ENCODE measurements at places on chromosomes 6 and 20. TPM values are rescaled to one million over a fixed set of nuclear protein-coding genes. Genes with fewer than 3 reads are reported as not detected.

The GLO1 gene
- polyA plus RNA-seq, result 129 TPM

The TP53TG5 gene
- 2.0 TPM for polyA plus RNA-seq

The ARFGEF2 gene
- polyA plus RNA-seq, result 29.9 TPM

The WFDC5 gene
- not detected for polyA plus RNA-seq

The GJE1 gene
- not detected for polyA plus RNA-seq

The OXT gene
- polyA plus RNA-seq, result 0.81 TPM

The LST1 gene
- polyA plus RNA-seq, result 5.0 TPM

- no peak for DNase-seq
Observed at GRCh38 chr20:4102381-4102780, 87.0 kb upstream of the RNF24 start.

- DNase-seq, result no peak
Observed at GRCh38 chr20:63372971-63373885, 12.1 kb upstream of the CHRNA4 start.

DNA sequence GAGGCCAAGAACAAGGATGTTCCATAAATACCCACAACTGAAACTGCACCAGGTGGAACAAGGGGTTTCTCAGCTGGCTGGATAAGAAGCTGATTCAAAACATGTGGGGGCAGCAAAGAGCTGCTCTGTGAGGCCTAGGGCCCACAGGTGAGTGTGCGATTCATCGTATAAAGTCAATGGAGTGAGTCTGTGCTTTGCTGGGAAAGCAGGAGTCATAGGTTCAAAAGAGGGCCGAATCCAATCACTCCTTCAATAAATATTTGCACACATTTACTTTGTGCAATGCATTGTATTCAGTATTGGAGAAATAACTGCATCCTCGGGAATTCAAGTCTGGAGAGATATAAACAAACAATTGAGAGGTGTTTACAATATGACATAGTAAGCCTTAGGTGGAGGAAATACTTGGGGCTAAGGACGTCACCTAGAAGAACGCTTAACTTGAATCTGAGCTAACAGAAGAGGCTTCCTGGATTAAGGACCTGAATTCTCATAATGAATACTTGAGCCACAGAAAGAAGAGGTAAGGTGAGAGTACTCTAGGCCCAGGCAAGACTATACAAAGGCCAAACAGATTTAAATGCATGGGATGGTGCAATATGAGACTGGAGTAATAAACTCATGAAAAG is 83.7 kb upstream of the TMEM30A start:
- peak; percentile 50 for DNase-seq

DNA sequence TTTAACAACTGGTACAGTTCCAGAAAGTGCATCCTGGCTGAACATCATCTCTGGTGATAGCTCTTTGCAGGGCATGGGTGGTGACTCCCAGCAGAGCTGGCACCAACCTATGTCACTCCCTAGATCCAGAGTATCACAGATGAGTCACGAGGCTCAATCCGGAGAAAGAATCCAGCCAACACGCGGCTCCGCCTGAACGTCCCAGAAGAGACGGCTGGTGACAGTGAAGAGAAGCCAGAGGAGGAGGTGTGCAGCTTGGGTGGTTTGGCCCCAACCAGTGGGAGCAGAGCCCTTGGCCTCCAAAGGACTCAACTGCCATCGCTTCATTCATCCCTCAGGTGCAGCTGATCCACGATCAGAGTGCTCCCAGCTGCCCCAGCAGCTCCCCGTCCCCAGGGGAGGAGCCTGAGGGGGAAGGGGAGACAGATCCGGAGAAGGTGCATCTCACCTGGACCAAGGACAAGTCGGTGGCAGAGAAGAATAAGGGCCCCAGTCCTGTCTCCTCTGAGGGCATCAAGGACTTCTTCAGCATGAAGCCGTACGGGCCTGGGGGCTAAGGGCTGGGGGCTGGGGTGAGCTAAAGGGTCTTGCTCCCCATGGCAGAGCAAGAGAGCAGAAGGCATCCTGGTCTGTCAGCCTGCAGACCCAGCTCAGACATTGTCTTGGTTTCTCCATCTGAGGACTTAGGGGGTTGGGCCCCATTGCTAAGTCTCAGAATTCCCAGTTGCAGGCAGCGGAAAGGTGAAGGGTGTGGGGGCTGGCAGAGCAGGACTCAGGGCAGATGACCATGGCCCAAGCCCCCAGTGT is 27.2 kb downstream of the SLC12A5 start:
- DNase-seq, result no peak

- no peak for DNase-seq
Observed at GRCh38 chr6:53426667-53427270, 78.0 kb upstream of the ELOVL5 start.

DNA sequence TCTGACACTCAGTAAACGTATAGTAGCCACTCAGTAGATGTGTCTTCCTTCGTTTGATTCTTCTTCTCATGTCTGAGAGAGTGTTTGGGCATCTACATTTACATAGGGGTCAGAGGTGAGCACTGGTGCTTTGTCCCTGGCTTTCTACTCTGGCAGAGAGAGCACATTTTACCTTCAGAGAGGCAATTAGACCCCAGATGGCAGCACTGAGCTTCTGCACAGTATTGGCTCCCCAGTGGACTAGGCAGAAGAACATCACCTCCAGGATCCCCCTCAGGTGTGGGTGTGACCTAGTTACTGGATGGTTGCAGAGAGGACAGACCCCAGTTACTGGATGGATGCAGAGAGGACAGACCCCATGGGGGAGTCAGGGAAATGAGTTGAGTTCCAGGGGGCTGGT is 327.2 kb downstream of the DHX35 start:
- DNase-seq, result no peak

- no peak for DNase-seq
Observed at GRCh38 chr6:92934625-92935024, 484.7 kb downstream of the EPHA7 start.

DNA sequence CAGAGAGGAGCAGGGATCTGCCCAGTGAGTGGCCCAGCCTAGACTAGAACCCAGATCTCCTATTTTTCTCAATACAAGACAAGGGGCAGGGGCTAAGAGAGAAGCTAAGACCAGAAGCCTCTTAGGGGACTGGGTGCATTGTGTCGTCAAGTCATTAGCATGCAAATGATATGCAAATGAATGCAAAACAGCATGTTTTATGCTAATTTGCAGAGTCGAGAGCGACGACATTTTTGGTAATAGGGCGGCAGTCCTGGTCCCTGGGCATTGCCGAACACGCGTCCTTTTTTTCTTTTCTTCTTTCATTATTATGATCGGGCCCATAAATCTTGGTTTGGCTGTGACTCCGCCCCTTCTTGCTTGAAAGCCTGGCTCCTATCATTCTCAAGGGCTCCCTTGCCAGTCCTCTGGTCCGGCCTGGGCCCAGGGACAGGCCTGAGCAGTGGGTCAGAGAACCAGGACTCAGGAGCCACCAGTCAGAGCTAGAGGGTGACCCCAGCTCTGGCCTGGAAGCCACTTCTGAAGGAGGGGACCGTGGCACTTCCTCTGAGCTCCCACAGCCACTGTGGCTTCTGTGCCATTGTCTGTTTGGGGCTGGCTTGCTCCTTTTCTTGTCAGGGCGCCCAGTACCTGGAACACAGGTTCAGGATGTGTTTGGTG is 32.0 kb upstream of the SCRT2 start:
- no peak for DNase-seq

GRCh38 chr20:37205794-37206193 is 26.4 kb upstream of the MROH8 start:
- no peak for DNase-seq

DNA sequence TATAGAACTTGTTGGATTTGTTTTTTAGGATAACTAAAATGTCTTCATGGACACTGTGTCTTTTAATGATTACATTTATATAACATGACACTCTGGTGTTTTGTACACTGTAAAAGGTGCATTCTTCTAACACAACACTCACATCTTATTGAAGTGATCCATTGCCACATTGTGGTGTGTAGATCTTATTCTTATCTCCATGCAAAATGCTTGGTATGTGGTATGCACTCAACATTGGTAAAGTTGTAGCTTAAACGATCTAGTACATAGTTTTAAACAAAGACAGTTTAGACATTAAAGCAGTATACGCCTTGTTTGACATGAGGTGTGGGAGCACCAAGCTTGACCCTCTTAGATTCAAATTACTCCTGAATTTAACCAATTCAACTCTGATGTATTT is 84.7 kb downstream of the SASH1 start:
- DNase-seq, result no peak

DNA sequence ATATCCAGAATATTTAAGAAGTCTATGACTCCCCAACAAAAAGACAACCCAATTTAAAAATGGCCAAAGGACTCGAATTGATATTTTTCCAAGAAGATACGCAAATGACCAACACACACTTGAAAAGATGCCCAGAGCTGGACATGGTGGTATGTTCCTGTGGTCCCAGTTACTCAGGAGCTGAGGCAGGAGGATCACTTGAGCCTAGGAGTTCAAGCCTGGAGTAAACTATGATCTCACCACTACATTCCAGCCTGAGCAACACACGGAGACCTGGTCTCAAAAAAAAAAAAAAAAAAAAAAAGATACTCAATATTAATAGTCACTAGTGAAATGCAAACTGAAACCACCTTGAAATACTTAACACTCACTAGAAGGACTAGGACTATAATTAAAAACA is 12.2 kb upstream of the ARMC2 start:
- DNase-seq, result no peak

DNA sequence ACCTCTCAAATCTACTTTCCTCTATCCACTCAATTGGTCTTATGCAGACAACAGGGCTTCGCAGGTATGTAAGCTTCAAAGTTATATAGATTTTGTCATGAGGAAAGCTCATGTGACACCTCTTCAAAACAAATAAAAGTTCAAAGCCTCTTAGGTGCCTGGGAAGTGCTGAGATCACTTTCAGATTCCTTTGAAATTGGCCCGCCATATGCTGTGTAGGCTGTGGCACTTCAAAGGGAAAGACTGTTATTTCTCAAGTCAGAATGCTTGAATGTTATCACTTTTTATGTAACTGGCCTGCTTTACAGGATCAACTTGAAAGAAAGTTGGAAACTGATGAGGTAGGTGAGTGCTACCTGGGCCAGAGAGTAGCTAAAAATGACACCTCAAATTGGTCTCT is 67.1 kb upstream of the GFRAL start:
- DNase-seq, result no peak

- peak; percentile 30 for DNase-seq
Observed at GRCh38 chr6:152750694-152751093, at the start of gene VIP. Gene VIP (plus strand): TSS chr6:152750797. CDS start chr6:152752178, 1,381 bp downstream.

DNA sequence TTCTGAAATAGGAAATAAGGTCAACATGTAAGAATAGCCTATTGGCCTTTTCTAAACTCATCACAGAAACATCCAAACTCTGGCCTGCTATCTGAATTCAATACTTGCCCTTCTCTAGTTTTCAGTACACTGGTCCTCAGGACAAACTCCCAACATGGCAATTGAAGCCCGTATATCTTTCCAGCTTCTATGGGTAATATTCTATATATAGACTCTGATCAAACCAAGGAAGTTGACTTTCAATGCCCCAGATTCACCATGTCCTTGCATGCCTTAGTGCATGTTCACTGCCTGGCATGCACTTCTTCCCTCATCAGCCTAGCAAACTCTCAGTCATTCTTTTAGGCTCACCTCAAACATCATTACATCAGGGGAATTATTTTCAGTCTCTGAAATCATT is 73.2 kb downstream of the RSPO3 start:
- DNase-seq, result no peak

DNA sequence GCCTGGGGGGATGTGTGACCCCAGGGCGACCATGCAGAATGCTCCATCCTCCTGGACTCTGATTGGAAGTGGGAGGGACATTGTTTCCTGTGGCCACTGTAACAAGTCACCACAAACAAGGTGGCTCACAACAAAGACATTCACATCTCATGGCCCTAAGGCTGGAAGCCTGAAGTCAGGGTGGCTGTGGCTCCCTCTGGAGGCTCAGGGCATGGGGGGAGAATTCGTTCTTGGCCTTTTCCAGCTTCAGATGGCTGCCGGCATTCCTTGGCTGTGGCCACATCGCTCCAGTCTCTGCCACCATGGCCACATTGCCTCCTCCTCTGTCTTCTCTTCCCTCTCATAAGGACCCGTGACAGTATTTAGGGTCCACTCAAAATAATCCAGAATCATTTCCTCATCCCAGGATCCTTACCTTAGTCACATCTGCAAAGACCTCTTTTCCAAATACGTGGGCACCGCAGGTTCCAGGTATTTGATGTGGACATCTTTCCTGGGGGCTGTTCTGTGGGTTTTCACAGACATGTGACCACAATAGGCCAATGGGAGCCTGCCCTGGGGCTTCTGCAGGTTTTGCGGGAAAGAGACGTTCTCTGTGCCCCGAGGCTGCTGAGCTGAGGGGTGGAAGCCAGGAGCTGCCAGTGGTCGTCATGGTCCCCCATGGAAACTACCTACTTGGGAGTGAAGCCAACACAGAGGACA is 249.3 kb downstream of the PREX1 start:
- DNase-seq, result no peak

DNA sequence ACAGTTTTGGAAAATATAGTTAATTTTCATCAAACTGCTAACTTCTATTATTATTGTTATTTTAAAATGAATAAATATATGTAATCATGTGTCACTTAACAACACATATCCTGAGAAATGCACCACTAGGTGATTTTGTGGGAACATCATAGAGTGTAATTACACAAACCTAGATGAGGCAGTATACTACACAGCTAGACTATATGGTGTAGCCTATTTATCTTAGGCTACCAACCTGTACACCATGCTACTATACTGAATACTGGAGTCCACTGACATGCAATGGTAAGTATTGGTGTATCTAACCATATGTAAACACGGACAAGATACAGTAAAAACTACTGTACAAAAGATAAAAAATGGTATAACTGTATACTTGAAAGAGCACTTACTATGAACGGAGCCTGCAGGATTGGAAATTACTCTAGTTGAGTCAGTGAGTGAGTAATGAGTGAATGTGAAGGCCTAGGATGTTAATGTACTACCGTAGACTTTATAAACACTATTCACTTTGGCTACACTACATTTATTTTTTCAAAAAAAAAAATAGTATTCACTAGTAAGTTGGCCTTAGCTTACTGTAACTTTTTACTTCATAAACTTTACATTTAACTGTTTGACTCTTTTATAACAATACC is 72.4 kb downstream of the ASCC3 start:
- DNase-seq, result no peak

- DNase-seq, result no peak
Observed at GRCh38 chr20:34269996-34270627, 28.9 kb downstream of the ASIP start.

DNA sequence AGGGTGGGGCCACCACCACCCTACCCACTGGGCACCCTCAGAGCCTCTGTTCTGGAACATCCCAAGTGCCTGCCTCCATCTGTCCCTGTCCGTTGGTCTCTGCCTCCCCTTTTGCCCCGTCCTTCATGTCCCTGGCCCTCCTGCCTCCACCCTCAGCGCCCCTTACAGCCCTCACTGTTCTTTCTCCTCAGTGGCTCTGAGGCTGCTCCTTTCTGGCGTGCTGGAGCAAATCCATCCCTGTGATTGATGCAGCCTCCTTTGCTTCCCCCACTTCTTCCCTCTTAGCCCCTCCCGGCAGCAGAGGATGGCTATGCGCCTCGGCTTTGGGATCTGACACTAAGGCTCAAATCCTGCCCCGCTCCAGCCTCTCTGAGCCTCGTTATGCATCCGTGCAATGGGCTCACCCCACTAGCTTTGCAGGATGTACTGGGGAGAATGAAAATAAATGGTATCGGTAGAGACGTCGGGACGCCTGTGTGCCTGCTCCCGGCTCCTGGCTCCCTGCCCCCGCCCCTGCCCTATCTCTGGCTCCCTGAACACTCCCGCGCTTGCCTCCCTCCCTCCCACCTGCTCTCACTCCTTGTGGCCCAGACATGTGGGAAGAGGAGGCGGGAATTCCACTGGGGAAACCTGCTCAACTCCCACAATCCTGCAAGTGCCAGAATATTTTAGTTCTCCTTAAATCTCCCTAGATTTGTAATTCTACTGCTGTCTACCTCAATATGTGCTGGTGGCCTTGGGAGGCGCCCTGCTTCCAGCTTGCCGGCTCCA is 13.1 kb downstream of the VSTM2L start:
- peak; percentile 26 for DNase-seq

Measured in renal pelvis (tissue), 12 donors.